Left forelimb (tissue), 1 donor: ENCODE measurements at places on chromosomes 7 and 10.

- DNase-seq, result no peak
Measured at GRCh38 chr7:87687653-87688254, 59.6 kb downstream of the RUNDC3B start.

DNA sequence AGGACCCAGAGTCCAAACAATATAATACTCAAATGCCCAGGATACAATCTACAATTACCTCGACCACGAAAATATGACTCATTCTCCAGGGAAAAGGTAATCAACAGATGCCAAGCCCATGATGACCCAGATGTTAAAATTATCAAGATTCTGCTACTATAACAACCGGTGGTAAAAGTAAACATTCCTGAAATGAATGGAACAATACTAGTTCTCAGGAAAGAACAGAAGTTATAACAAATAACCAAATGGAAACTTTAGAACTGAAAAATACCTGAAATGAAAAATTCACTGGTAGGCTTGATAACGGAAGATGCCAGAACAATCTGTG lies 34.1 kb upstream of the GUSB start:
- DNase-seq, result no peak

GRCh38 chr7:117562759-117563158 lies 82.9 kb downstream of the CFTR start:
- no peak for DNase-seq

DNA sequence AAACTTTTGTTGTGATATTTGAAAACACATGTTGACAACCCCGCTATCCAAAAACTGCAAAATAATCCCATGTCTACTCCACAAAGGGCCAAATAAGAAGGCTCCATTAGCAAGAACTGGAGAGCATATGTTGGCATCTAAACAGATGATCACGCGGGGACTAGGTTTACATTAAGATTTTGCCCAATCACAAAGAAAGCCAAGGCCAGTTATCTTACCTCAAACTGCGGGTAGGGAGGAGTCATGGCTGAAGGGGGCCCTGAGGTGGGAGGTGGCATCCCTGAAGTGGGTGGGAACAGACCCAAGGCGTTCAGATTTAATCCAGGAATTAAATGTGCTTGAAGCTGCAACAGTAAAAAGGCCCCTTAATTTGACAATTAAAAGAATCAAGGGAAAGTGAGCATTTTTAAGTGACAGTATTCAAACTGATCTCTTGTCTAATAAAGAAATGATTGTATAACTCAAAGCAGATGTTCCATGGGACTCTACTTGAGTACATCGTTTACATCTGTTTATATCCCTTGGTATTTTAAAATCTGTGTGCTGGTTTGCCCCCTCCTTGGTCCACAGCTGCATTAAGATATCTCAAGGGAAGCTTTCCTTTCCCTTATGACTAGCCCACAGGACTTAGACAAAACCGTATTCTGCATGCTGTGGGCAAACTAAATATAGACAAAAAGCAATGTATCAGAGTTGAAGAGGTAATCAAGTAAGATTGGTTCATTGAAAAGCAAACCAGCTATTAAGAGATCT lies 42.9 kb downstream of the MALSU1 start:
- DNase-seq, result no peak

DNA sequence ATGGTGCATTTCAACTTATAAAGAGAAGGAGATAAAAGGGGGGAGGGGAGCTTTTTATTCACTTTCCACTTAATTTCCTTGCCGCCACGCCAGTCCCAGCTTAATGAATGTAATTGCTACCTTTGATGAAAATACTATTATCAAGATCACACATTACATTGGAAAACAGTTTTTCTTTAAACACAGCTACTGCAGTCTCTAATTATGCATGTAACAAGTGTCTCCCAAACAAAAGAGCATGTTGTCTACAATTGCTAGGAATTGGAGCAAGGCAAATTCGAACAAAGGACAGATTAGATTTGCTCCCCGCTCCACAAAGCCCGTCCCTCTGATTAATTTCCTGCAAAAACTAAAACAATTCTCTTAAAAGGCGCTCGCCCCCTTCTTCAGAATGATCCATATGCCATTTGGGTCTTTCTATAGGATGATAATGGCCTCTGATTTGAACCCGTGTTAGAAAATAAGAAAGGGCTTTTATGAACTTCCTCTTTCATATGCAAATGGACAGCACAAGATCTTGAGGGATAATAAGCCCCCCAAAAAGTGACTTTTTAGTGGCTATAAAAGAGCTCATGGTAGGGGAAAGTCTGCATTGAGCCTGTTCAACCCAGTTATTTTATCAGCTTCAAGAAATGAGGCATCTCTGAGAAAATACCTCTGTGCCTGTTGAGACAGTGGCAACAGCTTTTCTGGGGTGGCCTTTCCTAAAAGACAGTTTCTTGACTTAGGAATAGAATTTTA lies 60.6 kb downstream of the ACADSB start:
- DNase-seq, result no peak

DNA sequence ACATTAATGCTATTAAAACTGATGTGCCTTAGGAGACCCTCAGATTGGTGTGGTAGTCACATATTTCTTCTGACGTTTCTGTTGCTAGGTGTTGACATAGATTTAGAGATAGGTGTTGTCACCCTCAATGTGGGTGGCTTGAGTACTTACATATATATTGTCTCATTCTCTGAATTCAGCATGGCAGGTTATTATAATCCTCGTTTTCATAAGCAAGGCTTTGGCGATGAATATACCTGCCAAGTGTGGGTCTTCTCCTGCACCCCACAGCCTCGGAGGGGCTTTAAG lies 7.0 kb downstream of the FBH1 start:
- DNase-seq, result no peak

DNA sequence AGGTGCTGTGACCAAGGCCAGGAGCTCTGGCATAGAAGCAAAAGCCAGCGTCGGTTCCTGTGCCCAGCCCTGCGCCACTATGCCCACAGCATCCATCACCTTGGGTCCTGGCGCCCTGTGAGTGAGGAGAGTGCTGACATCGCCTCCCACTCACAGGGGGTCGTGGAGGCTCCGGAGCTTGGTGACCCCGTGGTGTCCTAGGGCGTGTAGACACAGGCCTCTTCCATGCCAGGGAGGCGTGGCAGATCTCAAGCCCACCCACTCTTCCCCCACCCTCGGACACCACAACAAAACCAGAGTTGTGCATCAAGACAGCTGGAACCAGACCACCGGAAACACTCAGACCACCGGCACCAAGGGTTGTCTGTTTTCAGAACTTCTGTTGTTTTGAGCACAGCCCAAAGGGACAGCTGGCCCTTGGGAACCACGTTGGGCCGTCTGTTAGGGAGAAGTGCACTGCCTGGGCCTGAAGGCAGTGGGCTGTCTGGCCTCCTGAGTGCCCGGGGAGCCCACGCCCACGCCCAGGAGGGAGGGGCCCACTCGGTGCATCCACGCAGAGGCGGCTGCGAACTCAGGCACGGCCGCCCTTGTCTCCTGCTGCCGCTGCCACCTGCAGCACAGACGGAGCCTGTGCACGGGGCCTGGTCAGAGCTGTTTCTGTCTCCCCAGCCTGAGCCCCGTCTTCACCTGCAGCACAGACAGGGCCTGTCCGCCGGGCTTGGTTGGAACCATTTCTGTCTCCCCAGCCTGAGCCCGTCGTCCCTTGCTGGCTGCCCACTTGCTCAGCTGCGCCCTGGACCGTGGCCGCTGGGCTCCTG lies 106.3 kb downstream of the INPP5A start:
- DNase-seq, result peak; percentile 53

GRCh38 chr10:2019281-2019680 lies 282.0 kb upstream of the ADARB2 start:
- no peak for DNase-seq

GRCh38 chr7:147282204-147282603 lies 1165.6 kb downstream of the CNTNAP2 start:
- no peak for DNase-seq

GRCh38 chr10:64385355-64385754 lies 864.2 kb downstream of the REEP3 start:
- no peak for DNase-seq

DNA sequence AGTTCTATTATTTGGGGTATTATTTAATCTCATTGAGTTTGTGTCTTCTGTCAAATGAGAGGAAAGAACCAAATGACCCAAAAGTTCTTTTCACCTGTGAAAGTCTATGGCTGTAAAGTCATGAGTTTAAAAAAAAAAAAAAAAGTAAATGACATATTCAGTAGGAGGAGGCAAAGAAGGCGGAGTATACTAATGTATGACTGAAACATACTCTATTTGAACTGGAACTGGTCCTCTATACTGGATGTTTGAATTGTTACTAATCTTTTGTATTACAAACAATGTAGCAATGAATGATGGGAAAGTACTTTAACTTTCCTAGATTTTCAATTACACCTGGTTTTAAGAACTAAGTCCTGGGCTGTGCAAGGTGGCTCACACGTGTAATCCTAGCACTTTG lies 24.9 kb upstream of the GSAP start:
- DNase-seq, result no peak

GRCh38 chr10:30805061-30805460 lies 175.5 kb upstream of the LYZL2 start:
- DNase-seq, result no peak

GRCh38 chr7:88291398-88292173 lies 15.1 kb downstream of the STEAP4 start:
- no peak for DNase-seq

GRCh38 chr7:151722533-151722932 lies 154.4 kb downstream of the PRKAG2 start:
- DNase-seq, result no peak

GRCh38 chr7:71615017-71615416 lies 483.1 kb downstream of the GALNT17 start:
- DNase-seq, result no peak

DNA sequence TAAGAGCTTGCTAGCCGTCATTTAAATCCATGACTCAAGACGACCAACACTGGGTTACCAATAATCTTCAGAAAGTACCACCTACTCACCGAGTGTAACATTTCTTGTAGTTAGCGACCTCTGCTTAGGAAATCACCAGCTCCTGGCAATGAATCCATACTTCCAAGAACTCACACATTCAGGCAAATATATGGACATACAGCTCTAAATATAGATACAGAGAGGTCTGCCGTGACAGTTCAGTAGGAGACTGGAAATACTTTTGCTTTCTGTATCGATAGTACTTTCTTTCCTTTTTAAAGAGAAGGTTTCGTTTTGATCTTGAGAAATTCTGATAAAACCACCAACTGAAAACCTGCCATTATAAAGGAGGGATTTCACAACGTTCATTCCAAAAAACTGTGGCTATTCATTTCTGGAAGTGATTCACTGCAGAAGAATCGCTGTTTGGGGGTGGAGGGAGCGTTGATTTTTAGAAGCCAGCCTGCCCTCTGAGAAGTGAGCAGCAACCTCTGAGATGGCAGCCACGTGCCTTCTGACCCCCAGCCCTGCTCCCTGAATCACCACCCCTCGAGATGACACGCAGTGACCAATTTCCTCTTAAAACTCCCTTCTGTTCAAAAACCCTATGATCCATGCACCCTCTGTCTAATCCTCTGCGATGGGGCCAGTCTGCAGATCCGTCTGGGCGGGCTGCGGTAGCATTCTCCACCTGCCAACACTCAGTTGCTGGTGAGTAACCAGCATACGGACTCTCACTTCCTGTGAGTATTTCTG lies 179.0 kb upstream of the KLF14 start:
- no peak for DNase-seq
